ENCODE measurements at places on chromosomes 16 and 17.

DNA sequence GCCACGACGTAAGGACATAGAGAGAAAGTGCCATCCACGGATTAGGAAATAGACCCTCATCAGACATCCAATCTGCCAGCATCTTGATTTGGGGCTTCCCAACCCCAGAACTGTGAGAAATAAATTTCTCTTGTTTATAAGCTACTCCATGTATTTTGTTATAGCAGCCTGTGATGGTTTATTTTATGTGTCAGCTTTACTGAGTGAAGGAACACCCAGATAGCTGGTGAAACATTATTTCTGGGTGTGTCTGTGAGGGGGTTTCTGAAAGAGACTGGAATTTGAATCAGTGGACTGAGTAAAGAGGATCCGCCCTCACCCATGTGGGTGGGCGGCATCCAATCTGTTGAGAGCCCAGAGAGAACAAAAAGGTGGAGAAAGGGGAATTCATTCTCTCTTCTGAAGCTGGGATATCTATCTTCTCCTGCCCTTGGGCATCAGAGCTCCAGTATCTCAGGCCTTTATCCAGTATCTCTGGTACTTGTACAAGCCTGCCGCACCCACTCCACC lies 131.5 kb upstream of the ANKFN1 start:
- DNase-seq: no peak

- DNase-seq: no peak
Observed at GRCh38 chr17:69470702-69471101, 56.2 kb downstream of the MAP2K6 start.

GRCh38 chr16:22092143-22092933 lies at the start of gene VWA3A:
TSS of gene VWA3A (plus strand) at chr16:22092541. CDS start at chr16:22092638, 97 bp downstream.
- peak; percentile 85 for DNase-seq

DNA sequence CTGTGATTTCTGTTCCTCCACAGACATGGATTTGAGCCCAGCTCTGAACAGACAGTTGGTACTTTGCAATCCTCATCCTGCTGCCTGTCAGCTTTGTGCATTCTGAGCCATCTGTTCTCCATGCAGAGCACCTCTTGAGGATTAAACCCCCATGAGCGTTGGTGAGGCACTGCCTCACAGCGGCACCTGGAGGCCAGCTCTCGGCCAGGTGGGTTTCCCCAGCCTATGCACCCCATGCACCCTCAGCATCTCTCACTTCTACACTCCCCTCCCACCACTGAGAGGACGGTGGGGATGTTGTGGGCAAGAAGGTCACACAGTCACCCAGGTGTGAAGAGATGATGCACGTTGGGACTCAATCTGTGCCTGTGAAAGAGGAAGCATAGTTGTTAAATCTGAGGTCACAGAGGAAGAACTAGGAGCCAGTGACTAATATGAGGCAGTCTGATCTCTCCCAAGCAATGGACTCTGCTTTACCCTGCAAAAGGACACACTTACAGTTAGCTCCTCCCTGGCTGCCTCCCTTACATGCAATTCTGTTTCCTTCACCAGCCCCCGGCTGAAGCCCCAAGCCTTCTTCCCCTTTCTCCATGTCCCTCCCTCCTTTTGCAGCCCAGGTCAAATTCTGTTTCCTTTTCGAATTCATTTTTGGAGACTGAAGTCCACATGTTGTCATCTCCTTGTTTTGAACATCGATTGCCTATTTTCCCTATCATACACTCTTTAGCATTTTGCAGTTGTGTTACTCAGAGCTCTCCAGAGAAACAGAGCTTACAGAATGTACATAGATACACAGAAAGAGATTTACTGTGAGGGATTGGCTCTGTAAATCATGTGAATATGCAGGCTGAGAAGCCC lies 58.5 kb downstream of the HS3ST3B1 start:
- peak; percentile 25 for DNase-seq

- DNase-seq: no peak
Observed at GRCh38 chr16:52773026-52773425, 226.1 kb upstream of the TOX3 start.

DNA sequence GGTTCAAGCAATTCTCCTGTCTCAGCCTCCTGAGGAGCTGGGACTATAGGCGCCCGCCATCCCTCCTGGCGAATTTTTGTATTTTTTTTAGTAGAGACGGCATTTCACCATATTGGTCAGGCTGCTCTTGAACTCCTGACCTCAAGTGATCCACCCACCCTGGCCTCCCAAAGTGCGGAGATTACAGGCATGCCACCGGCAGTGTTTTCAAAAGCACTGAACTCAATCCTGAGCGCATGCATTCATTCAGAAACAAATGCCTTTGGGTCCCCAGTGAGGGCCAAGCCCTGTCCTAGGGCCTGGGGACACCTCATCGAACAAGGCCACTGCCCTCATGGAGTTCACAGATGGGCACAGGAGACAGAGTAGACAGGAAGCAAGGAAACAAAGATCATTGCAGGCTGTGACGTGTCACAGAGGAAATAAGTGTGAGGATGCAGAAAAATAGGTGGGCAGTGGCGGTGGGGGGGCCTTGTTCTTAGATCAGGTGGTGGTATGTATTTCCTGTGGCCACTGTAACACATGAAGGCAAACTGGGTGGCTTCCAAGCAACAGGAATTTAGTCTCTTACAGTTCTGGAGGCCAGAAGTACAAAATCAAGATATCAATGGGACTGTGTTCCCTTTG lies 12.5 kb downstream of the TMEM114 start:
- DNase-seq: no peak

GRCh38 chr17:43618276-43618675 lies 43.4 kb downstream of the MEOX1 start:
- no peak for DNase-seq

- no peak for DNase-seq
Observed at GRCh38 chr17:68238164-68238870, 9.5 kb upstream of the AMZ2 start.

DNA sequence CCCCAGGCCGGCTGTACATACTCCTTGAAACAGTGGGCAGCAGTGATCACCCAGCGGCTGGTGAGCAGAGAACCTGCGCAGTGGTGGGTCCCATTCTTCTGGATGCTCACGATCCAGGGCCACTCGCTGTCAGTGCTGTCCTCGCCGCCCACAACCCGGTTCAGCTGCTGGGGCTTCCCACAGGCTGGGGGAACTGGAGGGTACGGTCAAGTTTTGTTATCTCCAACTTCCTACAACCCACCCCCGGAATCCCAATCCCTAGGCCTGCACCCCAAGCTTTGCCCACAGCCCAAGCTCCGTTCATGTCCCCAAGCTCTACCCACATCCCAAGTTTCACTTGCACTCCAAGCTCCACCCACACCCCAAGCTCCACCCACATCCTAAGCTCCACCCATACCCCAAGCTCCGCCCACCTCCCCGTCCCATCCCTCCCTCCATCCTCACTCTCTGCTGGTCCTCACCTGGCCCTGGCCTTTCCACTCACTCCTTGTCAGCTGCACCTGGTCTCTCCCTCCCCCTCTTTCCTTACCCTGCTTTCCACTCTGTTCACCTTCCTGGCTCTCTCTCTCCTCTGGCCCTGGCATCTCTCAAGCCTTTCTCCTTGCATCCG lies 1.8 kb downstream of the PRSS22 start:
- peak; percentile 60 for DNase-seq

DNA sequence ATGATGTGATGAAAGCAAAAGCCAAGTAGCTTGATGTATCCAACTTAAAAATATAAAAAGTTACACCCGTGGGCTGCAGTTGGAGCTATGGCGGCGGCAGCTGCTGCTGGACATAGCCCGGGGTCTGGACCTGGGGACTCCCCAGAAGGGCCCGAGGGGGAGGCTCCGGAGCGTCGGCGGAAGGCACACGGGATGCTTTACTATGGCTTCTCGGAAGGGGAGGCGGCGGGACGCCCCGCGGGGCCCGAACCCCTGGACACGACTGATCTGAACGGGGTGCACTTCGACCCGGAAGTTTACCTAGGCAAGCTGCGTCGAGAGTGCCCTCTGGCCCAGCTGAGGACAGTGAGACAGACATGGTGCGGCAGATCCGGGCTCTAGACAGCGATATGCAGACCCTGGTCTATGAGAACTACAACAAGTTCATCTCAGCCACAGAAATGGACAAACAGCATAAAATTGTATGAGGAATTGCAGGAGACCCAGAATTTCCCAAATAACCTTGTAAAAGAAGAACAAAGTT lies 109.5 kb upstream of the EEF2KMT start:
- DNase-seq: no peak

GRCh38 chr17:7173687-7174602 lies 5.2 kb downstream of the ASGR1 start:
- DNase-seq: peak; percentile 16

DNA sequence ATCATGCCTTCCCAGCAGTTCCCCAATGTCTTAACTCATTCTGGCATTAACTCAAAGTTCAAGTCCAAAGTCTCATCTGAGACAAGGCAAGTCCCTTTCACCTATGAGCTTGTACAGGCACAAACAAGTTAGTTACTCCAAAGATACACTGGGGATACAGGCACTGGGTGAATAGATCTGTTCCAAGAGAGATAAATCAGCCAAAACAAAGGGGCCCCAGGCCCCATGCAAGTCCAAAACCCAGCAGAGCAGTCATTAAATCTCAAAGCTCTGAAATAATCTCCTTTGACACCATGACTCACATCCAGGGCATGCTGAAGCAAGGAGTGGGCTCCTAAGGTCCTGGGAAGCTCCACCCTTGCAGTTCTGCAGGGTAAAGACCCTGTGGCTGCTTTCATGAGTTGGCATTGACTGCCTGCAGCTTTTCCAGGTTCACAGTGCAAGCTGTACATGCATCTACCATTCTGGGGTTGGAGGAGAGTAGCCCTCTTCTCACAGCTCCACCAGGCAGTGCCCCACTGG lies 332.2 kb upstream of the KIF2B start:
- DNase-seq: no peak

- no peak for DNase-seq
Observed at GRCh38 chr16:67194260-67194659, 2.3 kb downstream of the E2F4 start.

- DNase-seq: peak; percentile 85
Observed at GRCh38 chr16:10552998-10553491, 27.4 kb downstream of the EMP2 start.

DNA sequence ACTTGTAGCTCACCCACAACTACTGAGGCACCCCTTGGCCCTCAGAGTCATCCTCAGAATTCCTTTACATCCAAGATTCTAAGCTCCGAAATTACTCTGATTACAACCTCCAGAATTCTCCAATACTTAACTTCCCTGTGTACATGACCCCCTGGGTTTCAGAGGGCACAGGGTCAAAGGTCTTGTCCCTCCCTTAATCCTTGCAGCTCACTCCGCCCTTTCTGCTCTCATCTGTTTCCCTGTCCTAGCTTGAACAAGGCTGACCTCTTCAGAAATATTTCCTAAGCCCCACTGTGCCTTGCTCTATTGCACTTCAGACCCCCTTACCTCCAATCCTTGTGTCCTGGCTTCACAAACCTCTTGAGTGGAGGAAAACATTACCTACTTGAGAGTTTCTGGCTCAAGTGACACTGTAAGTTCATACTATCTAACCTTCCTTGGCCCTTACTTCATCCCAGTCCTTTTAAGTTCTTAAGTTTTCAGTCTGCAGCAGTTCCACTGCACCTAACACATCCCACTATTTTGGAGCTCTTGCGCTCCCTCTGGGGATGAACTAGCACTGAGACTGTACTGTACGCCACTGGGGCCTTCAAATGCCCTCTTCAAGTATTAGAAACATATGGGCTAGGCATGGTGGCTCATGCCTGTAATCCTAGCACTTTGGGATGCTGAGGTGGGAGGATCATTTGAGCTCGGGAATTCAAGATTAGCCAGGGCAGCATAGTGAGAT lies 6.2 kb downstream of the N4BP1 start:
- DNase-seq: no peak

DNA sequence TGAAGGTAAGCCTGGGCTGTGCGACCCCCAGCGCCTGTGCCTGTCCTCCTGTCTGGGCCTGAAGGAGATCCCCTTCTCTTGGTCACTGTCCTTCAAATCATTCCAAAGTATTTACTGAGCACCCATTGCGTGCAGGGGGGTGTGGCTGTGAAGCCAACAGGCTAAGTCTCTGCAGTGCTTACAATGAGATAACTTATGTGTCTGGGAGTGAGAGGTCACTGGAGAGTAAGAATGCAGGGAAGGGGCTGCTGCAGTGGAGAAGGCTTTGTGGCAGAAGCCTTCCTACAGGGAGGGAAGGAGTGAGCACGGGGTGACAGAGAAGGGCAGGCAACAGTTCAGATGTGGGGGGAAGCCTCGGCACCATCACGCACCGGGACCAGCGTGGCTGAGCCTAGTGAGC lies 11.2 kb upstream of the SMIM5 start:
- peak; percentile 21 for DNase-seq

GRCh38 chr17:73902416-73903181 lies 258.4 kb upstream of the SDK2 start:
- DNase-seq: no peak

DNA sequence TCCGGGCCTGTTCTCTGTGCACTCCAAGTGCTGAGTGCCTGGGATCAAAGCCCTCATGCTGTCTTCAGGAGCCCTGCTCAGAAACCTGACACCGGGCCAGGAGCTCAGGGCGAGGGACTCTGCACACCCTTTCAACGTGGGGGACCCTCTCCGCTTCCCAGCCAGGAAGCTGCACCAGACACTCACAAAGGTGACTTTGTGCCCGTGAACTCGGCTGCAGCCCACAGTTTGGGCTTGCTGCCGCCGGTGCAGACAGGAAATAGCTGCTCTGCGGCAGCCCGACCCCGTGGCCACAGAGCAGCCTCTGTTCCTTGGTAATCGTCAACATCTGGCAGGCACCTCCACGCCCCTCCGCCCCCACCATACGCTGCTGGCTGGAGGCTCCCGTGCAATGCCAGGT lies 93.4 kb upstream of the METRNL start:
- no peak for DNase-seq

- DNase-seq: peak; percentile 74
Observed at GRCh38 chr17:28916302-28916934, 13.5 kb upstream of the DHRS13 start.

- DNase-seq: peak; percentile 97
Observed at GRCh38 chr17:75155191-75155601, 884 bp upstream of the JPT1 start.

DNA sequence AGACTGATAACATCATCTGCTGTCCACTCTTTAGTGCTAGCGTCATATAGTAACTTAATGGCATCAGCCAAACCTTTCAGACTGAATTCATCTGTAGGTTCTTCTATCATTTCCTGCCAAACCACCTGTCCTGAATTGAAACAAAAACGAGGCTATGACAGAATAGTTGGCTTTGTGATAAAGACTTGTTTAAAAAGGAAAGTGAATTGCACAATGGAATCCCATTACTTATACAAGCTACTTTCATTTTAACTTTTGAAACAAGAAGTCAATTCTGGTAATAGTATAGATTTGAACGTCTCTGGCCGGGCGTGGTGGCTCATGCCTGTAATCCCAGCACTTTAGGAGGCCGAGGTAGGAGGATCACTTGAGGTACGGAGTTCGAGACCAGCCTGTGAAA lies 18.2 kb downstream of the LASP1NB start:
- no peak for DNase-seq

- peak; percentile 81 for DNase-seq
Observed at GRCh38 chr17:3647769-3648555, 11.4 kb downstream of the CTNS start.

DNA sequence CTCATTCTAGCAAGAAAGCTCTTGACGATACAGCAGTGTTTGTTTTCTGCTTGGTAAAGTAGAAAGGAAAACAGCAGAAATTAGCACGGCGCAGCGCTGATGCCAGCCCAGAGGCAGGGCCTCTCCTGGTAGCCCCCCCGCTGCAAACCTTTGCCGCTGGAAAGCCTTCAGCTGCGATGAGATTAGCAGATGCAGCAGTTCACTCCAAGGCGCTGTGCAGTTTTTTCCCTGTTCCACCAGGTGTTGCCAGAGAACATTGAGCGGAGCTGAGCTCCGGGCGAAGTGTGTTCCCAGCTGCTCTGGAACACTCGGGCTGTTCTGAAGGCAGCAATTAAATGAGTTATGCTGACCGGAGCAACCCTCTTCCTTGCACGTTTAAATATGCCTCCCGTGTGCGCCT lies 72.5 kb downstream of the RBFOX1 start:
- DNase-seq: no peak

- peak; percentile 70 for DNase-seq
Observed at GRCh38 chr17:48510761-48511604, 19.8 kb downstream of the HOXB1 start.
